ENCODE measurements at places on chromosomes 5 and 9. TPM values are rescaled to one million over a fixed set of nuclear protein-coding genes. Genes with fewer than 3 reads are reported as not detected.
A peak's percentile ranks its signal among the peaks of the same experiment; 100 is the strongest.

The PCDHGA4 gene
- 1.4 TPM for total RNA-seq

DNA sequence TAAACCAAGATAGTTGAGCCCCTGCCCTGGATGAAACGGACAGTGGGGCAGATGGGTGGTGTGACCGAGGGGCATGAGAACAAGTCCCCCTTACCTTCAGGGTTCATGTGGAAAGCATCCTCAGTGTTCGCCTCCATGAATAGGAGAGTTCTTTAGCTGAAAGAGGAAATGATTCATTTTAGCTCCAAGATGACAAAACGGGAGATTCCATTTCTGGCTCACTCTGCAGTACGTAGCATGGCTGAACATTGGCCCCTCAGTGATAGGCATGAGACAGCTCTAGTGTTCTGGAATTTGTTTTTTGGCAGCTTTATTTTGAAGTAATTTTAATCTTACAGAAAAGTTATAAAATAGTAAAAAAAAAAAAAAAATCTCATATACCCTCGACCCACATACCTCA lies 70.2 kb upstream of the AGXT2 start:
- no peak for DNase-seq

The KCNN2 gene
- total RNA-seq: not detected

DNA sequence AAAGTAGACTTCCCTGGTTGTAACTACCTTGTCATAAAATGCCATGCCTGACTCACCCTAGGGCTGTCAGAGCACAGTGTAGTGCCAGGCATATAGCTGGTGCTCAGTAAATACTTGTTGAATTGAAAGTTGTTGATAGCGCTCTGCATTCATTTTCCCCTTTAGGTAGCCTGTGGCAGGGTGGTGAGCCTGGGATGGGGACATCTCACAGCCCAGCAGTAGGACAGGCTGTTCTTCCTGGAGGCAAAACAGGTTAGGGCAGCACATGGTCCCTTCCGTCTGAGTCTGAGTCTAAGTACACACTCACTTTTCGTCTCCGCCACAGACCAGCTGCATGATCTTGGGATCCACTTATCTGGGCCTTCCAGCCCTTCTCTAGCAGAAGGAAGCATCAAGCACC lies 401.9 kb downstream of the ZSWIM6 start:
- no peak for DNase-seq

DNA sequence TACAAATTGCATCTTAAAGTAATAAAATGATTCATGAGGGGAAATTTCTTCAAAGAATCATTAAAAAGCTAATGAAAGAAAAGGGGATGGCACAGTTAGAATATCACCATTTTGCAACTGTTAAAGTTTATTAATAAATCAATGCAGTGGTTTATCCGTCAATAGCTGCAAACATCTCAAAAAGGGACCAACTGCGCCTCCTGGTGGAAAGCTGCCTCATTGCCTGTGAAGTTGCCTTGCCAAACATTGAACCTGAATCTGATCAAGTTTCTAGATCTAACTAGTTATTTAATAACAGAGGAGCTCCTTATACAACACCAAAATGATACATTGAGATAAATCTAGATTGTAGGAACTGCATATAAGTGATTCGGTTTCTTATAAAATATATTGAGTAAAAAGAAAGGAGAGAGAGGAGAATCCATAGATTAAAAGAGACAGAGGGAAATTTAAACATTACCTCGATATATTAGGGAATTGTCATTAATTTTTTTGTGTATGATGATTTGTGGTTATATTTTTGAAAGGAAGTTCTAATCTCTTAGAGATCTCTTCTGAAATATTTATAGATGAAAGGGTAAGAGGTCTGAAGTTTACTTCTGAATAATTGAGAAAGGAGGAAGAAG lies 6.9 kb upstream of the NDUFB6 start:
- DNase-seq: peak; percentile 18

GRCh38 chr5:39570403-39571027 lies 145.7 kb upstream of the DAB2 start:
- no peak for DNase-seq

- DNase-seq: no peak
These were observed 528.2 kb upstream of the DAP start for GRCh38 chr5:11289208-11289607.

DNA sequence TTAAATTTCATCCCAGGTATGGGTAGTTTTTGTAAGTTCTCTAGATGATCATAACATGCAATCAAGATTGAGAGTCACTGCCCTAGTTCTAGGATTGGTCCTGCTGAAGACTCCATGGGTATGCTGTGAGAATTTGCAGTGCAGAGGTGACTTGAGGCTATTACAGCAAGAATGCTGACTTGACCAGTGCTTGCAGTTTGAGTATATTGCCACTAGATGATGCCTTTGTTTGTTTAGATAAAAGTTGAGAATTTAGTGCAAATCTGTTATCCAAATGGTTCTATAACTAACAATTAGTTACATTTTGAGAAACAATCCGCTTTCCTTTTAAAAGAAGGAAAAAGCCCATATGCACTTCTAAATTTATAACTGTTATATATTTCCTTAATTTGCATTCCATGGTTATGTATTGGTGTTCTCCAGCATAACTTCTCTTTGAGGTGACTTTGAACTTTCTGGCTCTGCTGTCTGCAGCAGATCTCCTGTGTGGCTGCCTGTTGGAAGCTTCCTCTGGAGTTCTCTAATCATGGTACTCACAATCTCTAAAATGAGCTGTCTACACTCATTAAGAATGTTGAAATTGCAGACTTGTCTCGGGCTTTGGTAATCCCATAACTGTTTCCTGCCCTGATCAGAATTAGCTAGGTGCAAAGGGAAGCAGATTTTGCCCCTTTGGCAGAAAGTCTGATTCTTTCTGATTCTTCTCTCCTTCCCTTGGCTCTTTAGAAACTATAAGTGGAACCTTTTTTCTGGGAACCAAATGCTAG lies 24.9 kb downstream of the MELK start:
- DNase-seq: no peak

DNA sequence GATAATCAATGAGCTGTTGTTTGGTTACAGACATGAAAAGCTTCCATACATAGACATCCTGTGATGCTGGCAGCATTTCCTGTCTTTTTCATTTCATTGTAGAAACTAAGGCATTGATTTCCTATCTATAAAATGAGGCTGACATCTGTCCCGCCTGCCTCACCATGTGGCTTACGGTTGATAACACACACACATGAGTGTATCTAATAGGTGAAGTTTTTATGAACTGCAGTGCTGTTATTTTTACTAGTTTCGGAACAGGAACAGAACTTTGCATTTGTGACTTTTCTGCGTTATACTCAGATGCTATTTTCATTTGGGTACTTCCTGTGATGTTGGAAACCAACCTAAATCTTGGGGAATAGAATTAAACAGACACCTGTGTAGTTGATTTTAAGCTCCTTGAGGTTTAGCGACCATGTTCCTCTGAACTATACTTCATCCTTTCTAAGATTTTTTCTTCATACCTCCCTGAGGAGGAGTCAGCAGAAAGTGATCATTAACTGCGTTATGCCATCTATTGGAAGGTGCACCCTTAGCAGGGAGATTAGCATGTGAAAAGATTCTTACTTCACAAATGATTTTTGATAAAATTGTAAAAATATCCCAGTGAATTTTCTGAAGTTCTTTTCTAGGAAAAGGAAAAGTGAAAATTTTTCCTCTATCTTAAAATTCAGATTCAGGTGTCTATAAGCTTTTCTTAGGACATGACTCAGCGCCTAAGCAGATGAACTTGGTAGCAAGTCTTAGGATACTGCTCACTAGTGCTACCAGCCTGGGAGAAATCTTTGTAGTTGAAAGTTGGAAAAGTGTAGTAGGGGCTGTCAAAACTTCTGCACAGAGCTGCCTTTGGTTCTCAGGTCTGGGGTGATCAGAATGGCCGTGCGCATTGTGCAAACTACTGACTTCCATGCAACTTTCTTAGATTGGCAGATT lies 134.5 kb downstream of the TRIO start:
- no peak for DNase-seq

DNA sequence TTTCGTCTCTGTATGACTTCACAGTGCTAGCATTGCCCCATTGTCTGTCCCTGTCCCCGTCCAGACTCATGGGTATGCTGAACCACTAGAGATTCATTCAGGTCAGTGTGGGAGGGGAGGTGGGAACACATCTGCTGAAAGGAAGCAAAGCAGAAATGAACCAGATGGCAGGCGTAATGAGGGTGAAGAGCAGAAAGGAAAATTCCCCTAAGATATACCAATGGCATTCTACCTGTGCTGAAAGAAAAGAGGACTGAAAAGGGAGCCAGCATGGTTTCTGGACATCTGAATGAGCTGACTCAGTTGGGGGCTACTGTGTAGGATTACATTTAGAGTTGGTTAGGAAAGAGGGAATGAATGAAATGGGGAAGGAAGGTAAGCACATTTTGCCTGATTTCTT lies 678.7 kb downstream of the MAT2B start:
- DNase-seq: no peak

DNA sequence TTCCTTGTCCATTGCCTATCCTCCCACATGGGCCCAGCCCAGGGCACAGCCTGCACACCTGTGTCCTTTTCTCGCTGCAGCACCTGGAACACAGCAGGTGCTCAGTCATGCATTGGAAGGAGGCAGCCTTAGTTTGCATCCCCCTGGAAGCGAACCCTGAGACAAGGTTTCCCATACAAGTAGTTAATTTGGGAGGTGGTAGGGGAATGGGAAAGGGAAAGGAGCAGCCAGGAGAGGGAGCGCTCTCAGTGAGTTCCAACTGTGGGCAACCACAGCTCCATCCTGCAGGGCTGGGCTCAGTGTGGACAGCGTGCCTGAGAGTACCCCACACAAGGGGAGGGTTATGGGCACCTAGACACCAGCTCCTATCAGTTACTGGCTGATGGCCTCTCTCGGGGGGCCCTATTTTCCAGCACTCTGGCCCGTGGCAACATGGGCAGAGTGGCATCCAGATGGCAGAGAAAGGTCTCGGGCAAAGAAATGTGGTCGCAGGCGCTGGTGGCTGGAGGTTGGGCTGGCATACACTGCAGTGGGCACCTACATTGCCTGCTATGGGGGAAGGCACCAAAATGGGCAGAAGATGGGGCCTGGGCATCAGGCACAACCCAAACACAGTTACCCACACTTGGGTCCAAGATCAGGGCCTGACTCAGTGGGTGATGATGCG lies 50.1 kb downstream of the TSPAN17 start:
- no peak for DNase-seq

- no peak for DNase-seq
These were observed 376 bp downstream of the ANKRD18B start for GRCh38 chr9:33524306-33524947.

- DNase-seq: no peak
These were observed 53.4 kb upstream of the RARS1 start for GRCh38 chr5:168432903-168433302.

The TSLP gene
- 0.36 TPM for total RNA-seq

GRCh38 chr5:66454186-66455078 lies 141.8 kb upstream of the MAST4 start:
- DNase-seq: no peak
